ENCODE measurements at places on chromosomes 16 and 17. TPM values are rescaled to one million over a fixed set of nuclear protein-coding genes. Genes with fewer than 3 reads are reported as not detected.
A peak's percentile ranks its signal among the peaks of the same experiment; 100 is the strongest.

DNA sequence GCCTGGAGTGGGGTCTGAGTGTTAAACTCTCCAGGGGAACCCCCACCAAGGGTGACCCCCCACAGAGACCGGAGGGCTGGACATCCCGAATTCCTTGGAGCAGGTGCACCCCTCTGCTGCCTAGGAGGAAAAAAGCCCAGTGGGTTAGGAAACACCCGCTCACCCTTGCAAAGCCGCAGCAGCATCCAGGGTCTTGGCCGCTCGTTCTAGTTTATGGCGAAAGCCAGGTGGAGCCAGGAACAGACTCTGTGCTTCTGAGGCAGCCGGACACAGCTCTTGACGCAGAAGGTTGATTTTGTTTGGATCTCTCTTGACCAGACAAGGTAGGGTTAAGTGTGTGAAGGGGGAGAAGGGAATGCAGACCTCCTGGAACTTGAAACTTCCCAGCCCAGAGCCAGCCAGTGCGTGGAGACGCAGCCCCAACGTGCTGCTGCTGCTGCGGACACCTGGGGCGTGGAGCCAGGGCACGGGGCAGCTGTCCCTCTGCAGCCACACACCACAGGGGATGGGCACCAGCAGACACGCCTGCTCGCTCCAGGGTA is 154.5 kb downstream of the LAT start:
- no peak for DNase-seq

- DNase-seq: no peak
These were observed 81.8 kb downstream of the PRKCB start for GRCh38 chr16:23917621-23918020.

- no peak for DNase-seq
These were observed 187.7 kb downstream of the LGALS9B start for GRCh38 chr17:20279631-20280030.

DNA sequence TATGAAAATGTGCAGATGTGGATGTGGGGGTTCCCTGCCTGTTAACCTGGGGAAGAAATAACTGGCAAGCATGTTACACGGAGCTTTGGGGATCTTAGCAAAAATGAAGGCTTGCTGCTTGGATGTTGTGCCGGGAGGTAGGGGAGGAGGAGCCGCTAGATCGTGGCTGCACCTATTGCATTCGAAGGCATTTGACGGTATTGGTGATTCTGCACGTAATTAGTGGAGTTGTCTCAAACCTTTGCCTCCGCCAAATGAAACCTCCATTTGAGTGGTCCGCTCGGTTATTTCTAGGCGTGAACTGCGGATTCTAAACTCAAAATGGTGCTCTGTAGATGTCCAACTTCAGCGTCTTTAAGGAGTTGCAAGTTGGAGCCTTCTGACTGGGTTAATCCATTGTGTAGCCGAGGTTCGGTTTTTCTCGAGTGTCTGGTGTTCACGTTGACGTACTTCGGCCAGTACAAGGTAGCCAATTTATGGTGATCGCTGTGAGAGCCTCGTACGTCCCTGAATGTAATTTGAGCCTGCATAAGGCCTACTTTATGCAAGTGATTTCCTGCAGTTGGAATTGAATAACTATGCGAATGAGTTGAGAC is 1.5 kb downstream of the TNRC6C start:
- DNase-seq: no peak

DNA sequence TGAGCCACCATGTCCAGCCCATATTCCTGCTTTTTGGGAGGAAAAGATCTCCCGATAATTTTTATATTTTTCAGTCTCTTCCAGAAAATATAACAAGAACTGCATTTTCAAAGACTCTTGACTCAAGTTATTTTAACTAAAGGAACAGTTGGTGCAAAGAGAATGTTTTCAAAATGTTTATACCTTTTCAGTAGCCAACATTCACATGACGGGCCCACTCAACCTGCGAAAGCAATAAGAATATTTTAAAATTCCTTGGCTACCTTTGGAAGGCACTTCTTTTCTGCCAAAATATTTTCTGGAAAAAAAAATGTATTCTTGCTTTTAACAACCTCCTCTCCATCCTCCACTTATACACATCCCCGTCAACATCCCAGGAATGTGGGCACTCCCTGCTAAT is 140.3 kb downstream of the ZNF18 start:
- no peak for DNase-seq

GRCh38 chr17:49021095-49021767 is 24.0 kb downstream of the IGF2BP1 start:
- DNase-seq: no peak

DNA sequence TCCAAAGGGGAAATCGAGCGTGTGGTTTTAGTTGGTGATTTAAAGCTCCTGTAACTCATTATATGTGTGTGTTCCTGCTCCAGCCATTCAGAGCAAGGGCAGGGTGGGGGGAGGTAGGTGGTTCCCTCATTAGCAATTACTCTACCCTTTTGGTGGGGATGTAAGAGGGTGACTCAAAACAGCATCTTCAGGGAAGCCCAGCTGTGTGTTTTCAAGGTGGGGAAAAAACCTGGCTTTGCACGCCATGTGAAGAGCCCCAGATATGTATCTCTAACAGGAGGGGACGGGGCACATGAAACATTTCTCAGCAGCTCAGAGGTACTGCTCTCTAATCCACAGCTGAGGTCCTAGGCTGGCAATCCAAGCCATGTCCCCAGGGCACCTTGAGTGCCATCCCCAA is 241.3 kb upstream of the ZFHX3 start:
- DNase-seq: no peak

DNA sequence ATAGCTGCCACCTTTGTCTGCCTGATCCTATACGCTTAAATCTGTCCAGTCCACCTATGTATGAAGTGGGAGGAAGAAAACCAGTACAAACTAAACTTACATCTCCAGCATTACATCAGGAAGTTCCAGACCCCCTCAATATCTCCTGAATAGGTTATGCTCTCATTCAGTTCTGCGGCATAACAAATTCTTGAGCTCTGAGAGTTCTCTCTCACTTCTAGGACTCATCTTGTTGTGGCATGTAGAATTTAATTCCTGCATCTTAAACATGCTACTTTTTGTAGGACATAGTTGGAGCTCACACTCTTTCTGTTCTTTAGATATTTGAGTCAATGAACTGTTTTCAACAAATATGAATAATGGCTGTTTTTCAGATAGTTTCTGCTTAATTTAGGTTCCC is 662.5 kb downstream of the CDH11 start:
- no peak for DNase-seq

DNA sequence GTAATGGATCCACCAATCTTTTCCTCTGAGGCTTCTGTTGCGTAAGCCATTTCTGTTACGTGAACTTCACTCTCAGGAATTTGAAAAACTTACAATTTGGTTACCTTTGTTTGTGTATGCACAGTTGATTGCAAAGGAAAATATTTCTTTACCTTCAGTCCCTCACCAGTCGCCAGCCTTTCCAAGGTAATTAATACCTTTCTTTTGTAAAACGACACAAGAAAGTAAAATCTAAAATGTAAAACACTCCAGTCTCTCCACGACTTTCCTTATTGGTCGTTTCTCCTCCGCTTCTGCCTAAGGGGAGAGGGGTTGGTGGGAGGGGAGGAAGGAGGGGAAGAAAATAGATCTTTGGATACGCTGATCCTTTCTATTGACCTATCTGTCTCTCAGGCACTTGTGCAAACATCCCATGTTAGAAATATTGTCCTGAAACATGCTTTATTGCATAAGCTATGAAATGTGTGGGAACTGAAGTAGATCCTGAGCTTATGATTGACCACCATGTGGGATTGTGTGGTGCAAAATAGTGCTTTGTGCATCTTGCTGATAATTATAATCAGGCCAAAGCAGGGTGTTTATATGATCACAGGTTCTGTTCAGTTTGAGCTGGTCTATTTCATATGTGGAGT is 32.4 kb upstream of the EFCAB13 start:
- DNase-seq: no peak

- DNase-seq: no peak
These were observed 8.6 kb upstream of the MRC2 start for GRCh38 chr17:62618647-62619416.

DNA sequence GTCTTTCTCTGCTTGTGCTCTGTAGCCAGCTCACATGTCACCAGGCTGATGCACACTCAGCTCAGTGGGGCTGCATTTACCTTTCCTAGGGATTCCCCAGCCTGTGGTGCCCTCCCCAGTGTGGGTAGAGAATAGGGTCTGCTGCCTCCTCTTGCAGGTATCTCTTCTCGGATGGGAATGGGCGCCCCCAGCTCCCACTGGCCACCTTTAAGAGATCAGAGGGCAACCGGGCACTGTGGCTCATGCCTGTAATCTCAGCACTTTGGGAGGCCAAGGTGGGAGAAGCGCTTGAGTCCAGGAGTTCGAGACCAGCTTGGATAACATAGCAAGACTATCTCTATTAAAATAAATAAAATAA is 3.3 kb downstream of the XYLT2 start:
- DNase-seq: peak; percentile 2

- DNase-seq: no peak
These were observed 524.4 kb upstream of the CDH5 start for GRCh38 chr16:65842067-65842466.

DNA sequence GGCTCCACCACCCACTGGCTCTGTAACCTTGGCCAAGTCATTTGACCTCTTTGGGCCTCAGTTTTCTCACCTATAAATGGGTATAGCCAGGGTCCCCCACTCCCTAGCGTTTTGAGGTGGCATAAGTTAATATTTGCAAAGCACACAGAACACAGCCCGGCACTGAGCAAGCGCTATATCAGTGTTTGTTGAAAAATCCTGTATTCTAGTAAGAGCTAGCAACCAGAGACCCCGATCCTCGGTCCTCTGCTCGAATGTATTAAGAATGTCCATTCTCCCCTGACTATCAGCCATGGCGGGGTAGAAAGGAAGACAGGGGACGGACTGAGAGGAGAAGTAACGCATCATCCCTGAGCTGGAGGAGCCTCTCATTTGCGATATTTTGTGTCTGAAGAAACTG is 131.2 kb downstream of the IRF8 start:
- no peak for DNase-seq

GRCh38 chr16:81866820-81867440 is 87.8 kb downstream of the PLCG2 start:
- DNase-seq: peak; percentile 15

- DNase-seq: peak; percentile 58
These were observed 527 bp downstream of the SIAH1 start for GRCh38 chr16:48384520-48385252.

- DNase-seq: no peak
These were observed 621 bp downstream of the CEP95 start for GRCh38 chr17:64507413-64507782.

DNA sequence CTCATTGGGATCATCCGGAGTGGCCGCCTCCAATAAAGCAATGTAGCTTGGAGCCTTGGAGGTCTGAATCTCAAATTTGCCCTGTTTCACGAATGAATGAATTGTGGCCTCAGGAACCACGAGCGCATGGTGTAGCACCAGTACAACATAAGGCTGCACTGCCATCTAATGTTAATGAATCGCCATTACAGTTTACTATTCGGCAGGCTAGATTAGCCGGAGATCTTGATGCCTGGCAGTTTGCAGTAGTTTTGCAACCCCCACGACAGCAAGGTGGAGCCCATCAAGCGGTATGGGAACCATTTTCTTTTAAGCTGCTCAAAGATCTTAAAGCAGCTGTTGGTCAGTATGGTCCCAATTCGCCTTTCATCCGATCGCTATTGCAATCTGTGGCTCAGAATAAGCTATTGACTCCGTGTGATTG is 18.8 kb downstream of the ALOX15B start:
- DNase-seq: peak; percentile 26

DNA sequence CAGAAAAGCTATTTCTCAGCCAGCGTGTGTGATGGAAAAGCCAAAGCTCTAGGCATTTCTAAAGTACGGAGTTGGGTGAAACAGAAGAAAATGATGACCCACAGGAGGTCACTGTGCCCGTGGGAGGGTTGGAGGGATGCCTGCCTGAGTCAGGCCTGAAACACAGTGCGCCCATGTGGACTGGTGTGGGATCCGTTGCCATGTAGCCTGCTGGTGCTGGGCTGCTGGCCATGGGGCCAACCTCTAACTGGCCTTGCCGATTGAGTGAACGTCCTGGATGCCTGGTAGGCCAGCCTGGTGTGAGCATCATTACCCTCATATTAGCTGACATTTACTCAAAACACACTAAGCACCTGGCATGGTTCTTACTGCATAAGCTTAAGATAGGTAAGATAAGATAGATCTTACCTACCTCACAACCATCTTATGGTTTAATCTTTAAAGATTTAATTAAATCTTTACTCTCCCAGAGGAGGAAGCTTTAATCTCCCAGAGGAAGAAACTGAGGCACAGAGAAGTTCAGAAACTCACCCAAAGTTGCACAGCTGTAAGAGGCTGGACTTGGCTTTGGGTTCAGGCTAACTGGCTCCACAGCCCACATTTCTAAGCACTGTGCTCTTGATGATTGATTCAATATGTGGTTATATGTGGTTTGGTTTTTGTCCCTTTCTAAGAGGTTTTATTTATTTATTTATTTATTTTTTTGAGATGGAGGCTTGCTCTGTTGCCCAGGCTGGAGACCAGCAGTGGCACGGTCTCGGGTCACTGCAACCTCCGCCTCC is 15.7 kb downstream of the MGAT5B start:
- no peak for DNase-seq

DNA sequence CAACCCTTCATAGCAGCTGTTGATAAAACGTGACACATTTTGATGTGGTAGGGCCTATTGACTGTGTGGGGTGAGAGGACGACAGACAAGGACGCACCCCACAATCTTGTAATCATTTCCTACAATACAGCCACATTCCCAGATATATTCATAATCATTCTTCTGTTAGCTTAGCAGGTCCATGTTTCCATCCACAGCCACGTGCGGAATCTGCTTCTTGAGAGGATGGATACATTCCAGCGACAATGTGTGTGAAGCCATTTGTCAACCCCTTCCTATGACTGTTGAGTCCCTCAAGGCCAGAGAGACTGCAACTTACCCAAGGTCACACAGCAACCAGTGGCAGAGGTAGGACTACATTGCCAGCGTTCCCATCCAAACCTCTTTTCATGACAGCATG is 8.7 kb upstream of the COPS3 start:
- DNase-seq: no peak

DNA sequence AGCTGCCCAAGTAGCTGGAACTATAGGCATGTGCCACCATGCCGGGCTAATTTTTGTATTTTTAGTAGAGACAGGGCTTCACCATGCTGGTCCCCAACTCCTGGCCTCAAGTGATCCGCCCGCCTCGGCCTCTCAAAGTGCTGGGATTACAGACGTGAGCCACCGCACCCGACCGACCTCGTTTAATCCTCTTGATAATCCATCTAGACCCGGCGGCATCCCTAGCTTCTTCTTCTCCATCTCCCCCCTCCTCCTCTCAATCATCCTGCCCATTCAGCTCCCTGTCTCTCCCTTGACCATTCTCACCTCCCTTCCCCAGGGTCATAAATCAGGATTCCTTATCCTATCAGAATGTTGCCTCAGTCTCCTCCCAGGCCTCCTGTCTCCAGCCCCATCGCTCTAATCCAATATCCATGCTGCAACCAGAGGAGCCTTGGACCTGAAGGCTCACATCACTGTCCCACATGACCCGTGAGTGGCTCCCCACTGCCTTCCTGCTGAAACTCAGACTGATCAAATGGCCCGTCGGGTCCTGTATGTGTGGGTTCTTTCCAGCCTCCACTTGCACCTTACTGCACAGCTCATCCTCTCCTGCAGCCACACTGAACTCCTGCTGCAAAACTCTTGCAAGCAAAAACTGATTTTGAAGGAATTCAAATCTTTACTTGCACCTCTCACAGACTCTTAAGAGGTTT is 74.1 kb upstream of the CDH5 start:
- no peak for DNase-seq

The C1QTNF8 gene
- not detected for total RNA-seq

The HID1 gene
- 4.3 TPM for total RNA-seq

The CXCL16 gene
- 1.2 TPM for total RNA-seq
